ENCODE measurements at places on chromosomes 7 and 10.

DNA sequence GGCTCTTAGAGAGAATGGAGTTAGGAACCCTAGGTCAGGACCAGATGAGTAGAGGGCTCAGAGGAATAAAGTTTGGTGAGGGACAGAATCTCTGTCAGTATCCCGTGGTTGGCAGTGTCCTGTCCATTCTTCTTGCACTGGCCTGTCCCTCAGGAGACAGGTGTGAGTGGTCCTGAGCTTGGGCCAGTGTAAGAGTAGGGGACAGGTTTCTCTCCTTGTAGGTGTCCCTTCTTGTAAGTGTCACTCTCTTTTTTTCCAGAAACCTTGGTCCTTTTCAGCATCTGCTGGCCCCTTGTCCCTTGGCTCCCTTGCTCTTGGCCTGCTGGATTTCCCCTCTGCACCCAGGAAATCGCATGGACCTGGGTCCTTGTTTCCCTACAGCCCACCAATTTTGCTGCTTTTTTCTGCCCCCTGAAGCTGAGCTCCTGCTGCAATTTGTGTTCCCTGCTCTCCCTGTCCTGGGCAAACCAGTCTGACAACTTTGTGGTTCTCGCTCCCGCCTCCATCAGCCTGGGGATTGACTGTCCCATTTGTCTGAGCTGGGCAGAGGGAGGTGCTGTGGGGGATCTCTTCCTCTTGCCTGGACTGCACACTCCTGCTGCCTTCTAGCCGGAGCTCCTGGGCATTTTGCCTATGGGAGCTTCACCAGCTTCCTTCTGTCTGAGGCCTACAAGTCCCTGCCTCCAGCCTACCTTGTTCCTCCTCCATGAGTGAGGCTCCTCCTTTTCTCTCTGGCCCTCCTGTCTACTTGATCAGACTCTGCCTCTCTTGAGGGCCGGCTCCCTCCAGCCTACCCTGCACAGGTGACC lies 6.5 kb downstream of the TSPAN14 start:
- no peak for DNase-seq

DNA sequence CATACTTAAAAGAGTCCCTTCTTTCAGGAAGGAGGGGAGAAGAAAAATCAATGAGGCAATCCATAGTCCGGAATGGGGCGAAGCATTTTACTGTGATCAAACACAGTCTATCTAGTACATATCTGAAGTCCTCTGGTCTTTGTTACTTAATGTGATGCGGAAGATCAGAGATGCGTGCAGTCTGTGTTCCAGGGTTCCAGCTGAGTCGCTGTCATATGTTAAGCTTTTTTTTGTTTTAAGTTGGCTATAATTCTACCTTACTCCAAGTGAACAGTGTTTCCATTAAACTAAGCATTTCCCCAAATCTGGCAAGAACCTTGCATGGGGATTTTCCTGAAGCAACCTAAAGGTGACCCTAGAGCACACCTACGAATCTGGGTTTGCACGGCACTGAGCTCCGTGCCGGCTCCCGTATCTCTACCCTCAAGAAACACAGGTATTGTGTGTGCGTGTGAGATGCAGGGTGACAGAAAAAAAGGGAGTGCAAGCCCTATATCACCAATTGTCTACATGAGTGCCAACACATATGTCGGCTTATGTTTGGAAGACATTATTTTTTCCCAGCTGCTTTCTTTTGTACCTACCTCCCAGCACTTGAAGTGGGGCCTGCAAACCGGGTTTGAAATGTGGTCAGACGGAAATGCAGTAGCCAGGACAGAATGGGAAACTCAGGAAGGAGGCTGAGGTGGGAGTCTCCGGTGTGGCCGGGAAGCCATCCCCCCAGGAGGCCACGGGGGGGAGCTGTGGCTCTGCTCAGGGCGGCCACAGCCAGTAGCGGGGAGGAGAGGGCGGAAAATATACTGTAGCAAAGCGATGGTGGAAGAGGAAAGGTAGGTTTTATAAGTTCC lies 435.8 kb upstream of the MGMT start:
- no peak for DNase-seq

DNA sequence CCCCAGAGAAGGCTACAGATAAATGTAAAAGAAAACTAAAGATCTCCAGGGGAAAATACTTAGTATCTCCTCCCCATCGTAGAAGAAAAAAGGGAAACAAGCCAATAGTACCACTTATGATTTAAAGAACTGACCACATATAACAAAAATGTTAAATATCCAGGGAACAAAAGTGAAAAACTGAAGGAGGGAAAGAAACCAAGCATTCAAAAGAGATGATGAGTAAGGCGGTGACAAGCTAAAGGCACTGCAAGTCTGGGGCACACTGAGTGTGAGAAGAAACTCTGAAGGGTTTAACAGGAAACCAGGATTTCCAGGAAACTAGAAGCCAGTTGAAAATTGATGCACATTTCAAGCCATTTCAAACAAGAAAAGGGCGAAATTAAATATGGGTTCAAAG lies 226.3 kb downstream of the AHR start:
- no peak for DNase-seq

DNA sequence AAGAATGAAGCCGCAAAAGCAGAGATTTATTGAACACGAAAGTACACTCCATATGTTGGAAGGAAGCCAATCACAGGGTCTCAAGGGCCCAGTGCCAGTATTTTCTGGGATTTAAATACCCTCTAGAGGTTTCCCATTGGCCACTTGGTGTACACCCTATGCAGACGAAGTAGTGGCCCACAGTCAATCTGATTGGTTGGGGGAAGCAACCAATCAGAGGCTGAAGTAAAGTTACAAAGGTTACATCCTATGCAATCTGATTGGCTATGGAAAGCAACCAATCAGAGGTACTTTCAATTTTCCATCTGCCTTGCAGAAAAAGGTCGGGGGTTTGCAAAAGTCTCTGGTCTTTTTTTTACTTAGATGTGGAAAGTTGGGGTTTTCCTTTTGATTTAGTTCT lies 481.3 kb upstream of the NRP1 start:
- DNase-seq = no peak

DNA sequence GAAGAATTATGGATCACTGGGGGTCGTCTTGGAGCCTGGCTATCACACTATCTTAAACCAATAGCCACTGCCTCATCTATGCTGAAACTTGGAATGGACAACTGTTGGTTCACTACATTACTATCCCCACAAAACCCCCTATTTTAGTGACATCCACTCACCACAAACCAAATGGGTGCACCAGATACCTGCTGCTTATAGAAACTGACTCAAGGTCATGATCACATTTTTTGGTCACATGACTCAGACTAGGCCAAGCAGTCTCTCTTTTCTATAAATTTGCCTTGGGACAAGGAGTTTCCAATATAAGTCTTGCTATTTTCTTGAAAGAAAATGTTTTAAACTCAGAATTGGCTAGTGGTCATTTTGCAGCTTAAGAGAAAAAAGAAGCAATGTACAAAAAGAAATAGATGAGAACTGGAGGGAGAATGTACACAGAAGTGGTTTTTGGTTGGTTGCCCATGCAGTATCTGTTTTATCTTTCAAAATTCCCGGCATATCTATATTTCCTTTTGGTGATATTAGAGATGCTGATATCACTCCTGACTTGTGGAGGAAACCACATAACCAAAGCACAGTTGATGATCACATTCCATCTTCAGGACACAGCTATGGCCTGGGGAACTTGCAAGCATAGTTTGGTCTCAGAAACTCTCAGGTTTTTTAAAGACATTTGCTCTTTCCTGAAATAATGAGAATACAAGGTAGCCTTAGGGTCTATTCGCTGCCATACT lies 85.2 kb upstream of the CACNA2D1 start:
- DNase-seq = no peak
